ENCODE measurements at places on chromosomes 3 and 15. TPM values are rescaled to one million over a fixed set of nuclear protein-coding genes. Genes with fewer than 3 reads are reported as not detected.

FGD5 gene
- total RNA-seq, result 3.4 TPM

GRCh38 chr15:77846986-77847385 lies 214.3 kb upstream of the LINGO1 start:
- DNase-seq, result no peak

DNA sequence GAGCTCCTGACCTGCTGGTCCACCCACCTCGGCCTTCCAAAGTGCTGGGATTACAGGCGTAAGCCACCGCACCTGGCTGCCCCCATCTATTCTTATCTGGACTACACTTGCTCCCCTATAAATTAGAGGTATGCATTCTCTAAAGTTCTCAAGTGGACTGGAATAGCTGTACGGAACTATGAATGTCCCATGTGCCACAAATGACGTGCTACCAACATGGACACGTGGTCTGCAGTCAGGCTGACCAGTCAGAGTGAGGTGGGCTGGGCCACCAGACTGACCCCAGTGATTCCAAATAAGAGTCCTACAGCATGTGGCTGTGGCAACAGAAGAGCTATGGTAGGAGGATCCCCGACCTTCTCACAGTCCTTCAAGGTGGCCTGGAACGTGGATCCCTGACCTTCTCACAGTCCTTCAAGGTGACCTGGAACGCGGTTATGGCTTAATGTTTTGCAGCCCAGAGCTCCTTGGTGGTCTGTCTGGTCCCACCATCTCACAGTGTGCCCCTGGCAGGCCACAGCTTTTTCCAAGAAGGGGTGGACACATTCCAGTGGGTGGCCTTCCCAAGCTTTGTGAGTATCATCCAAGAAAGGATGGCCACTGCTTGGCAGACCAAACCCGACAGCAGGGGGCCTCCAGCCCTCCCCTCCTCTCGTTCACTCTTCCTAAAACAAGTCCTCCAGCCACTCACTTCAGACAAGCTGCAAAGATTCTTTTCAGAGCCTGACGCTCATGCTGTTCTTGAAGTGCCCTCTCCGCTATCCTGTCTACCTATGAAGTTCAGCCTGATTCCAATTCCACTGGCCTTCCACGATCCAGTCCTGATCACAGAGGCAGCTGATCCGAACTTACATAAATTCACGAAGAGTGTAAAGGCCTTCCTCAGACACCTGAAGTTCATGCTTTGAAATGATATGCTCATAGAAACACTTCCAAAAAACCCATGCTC lies 4.4 kb downstream of the ADAMTS17 start:
- no peak for DNase-seq

GOLGA8N gene
- 9.9 TPM for total RNA-seq

TGM4 gene
- 0.09 TPM for total RNA-seq

DNA sequence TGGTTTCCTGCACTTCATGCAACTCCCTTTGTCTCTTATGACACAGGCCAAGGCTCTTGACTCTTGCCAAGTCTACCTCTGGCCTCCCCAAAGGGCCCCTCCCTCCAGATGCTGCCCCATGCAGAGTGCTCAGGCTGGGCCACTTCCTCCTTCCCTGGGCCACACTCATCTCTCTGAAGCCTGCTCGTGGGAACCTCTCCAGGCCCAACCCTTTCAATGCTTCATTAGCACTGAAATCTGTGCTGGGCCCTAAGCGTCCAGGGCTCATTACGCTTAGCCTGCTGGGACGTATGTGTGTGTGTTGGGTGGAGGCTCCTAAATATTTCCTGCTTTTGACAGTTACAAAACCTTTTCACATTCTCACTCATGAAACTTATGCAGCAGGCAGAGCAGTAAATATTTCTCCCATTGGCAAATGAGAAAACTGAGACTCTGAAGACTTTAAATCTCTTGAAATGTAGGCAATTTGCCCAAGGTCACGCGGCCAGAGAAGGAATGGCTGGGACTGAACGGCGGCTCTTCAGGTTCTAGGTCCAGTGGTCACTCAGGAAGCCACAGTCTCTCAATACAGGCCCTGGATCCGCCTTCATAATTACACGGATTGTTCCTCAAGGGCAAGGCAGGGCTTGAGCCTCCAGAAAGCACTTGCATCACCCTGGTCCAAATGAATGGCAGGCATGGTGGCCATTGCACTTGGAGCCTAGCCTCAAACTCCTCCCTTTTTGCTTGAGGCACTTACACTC lies 241.7 kb upstream of the HES1 start:
- DNase-seq, result no peak

GRCh38 chr15:73854265-73854664 lies 19.1 kb upstream of the TBC1D21 start:
- no peak for DNase-seq

CYP11A1 gene
- 5.2 TPM for total RNA-seq

C15orf62 gene
- total RNA-seq, result 0.44 TPM

- no peak for DNase-seq
These were observed 6.8 kb downstream of the ONECUT1 start for GRCh38 chr15:52783191-52783829.

SUCNR1 gene
- total RNA-seq, result 0.18 TPM

GRCh38 chr3:167372138-167372537 lies 8.0 kb downstream of the ZBBX start:
- no peak for DNase-seq

- peak; percentile 33 for DNase-seq
These were observed 30.3 kb downstream of the CDC25A start for GRCh38 chr3:48157950-48158376.

DNA sequence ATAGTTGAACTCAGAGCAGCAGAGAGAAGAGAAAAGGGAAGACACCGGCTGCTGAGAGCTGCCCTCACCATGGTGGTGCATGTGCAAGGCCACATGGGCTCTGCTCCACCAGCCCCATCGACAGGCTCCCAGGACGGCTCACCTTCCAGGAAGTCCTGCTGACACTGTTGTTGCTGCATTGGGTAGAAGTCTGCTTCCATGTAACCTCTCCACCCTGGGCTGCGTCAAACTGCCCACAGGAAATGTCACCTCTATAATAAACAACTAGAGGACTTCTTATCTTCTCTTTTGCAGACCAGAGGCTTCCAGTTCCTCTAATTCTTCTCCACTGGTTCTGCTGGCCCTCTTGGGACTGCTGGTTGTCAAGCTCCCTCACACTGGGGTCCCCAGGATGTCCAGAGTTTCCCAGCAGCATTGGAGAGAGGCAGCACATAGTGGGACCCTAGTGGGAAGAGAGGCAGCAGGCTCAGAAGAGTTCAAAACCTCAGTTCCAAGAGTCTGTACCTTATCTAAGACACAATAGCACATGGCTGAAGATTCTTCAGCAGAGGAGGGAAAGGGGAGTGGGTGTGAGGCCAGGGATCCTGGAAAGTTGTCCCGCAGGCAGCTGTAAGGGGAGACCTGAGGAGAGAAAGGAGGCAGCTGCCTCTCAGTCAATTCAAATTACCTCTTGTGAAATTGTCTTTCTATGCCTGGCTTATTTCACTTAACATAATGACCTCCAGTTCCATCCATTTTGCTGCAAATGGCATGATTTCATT lies 5.8 kb upstream of the CCR3 start:
- no peak for DNase-seq

DNA sequence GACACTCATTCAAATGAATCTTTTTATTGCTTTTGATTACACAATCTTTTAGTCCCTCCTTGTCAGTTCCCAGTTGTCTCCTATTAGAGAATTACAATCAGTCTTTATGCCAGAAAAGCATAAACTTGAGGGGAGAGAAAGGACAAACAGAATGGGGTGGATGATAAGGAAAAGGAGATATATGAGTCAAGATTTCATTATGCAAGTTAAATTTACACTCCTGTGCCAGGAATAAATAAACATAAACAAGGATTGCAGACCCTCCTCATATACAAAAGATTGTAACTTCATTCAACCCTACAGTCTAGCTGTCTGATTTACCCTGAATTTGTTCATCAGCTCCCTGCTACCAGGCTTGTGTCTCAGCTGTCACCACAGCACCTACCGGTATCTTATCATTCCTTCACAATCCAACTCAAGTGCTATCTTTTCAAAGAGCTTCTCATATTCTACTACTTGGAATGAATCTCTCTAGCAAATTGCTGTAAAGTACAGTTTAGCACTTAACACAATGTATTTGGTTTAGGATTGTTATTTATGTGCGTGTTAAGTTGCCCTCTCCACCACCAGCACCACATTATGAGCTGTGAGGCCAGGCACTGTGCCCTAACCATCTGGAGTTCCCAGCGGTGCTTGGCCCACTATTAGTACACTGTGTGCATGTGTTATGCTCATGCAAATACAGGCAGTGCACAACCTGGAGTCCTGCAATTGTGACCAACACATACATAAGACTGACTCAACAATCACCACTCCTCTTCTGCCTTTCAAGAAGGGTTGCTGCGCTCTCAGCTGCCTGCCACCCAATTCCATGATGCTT lies 504.1 kb downstream of the TBL1XR1 start:
- DNase-seq, result no peak

DNA sequence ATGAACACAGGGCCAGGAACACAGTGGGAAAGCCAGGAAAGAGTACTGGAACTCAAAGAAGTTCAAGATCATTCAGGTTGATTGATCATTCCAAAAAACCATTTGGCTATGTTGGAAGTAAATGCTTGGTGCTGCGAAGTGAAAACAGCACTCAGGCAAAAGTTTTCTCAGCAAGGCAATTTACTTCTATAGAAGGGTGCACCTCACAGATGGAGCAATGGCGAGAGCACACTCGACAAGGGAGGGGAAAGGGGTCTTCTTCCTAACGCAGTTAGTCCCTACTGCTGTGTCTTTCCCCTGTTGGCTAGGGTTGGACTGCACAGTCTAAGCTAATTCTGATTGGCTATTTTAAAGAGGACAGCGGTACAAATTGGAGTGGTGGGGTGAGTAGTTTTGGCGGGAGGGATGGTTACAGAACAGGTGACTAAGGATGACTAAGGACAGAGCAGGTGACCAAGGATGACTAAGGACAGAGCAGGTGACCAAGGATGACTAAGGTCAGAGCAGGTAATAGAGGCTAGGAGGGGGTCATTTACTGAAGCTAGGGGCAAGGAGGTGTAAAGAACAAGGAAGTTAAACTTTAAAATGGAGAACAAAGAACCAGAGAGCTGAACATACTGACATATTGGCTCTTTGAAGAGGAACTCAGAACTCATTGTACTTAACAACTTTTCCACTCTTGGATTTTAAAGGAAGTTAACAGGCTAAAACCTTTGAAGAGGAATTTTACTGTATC lies 43.3 kb downstream of the HOMER2 start:
- no peak for DNase-seq

DNA sequence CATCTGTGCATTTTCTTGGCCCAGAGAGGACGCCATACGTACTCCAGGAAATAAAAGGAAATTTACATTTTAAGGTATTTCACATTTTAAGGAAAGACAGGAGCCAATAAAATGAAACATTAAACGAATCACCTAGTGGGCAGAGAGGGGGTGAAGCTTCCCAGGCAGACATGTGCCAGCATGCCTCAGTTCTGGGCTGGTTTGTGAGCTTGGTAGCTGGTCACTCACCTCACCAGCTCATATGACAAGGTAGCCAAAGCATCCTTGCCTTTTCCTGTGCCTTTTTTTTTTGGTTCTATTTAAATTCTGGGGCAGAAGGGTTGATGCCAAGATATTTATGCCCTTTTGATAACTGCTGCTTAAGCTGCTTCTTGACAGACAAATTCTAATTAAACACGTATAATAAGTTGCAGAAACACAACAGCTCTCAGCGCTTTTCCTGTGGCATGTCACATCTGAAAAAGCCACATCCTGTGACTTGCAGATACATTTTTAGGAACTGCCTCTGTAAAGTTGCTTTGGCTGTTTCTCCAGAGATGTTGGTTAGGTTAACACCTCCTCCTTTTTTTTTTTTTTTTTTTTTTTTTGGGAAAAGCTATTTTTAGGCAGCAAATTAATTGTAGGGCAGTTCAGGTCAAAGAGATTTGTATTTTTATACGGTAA lies 218.6 kb downstream of the PDCD6IP start:
- no peak for DNase-seq

GRCh38 chr3:105883798-105884377 lies 15.1 kb upstream of the CBLB start:
- DNase-seq, result no peak

GRCh38 chr3:184230081-184230602 lies 757 bp downstream of the VWA5B2 start:
- DNase-seq, result no peak

- DNase-seq, result no peak
These were observed 6.3 kb downstream of the TM4SF18 start for GRCh38 chr3:149327156-149327555.

- no peak for DNase-seq
These were observed 157.7 kb upstream of the TGFBR2 start for GRCh38 chr3:30448450-30449289.

DNA sequence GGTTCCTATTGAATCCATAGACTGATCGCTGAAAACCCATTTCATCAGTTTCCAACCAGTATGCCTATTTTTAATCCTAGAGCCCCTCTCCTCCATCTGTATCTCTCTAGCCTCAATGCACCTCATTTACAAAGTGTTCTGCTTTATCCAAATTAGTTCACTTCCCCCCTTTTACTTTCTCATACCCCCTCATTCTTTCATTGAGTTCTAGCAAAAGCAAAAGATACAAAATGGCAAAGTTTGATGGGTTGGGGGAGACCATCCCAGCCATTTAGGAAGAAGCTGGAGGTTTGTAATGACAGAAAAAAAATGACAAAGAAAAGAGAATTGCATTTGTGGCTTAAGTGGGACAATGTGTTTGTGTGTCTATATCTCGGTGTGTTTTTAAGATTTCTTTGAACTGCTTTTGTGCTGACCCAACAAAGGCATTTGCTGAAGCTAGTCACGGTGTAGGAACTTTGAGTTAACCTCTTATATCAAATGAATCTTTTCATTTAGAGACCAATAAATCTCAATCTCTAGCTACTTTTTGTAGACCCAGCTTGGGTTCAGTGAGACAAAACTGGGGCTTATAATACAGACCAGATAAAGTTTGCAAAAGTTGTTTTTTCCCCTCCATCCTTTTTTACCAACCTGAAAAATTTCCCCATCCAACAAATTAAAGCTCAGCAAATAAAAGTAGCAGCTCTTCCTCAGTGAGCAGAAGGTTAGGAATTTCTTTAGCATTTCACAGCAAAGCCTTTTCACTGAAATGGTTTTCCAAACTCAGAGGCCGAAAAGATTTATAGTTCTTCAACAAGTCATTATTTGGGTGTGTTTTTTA lies 18.7 kb downstream of the NR2F2 start:
- no peak for DNase-seq

IMP3 gene
- total RNA-seq, result 39.0 TPM

- DNase-seq, result no peak
These were observed 63.9 kb downstream of the DAPK2 start for GRCh38 chr15:63982381-63982854.

- DNase-seq, result no peak
These were observed 69.9 kb downstream of the LDHAL6B start for GRCh38 chr15:59276225-59277178.

DUOX1 gene
- 7.2 TPM for total RNA-seq

- no peak for DNase-seq
These were observed 915 bp upstream of the APH1B start for GRCh38 chr15:63276342-63277037.

DNA sequence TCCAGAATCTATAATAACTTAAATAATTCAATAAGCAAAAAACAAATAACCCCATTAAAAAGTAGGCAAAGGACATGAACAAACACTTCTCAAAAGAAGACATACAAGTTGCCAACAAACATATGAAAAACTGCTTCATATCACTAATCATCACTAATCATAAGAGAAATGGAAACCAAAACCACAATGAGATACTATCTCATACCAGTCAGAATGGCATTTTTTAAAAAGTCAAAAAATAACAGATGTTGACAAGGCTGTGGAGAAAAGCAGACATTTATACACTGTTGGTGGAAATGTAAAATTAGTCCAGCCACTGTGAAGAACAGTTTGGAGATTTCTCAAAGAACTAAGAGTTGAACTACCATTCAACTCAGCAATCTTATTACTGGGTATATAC lies 19.5 kb upstream of the ZMAT3 start:
- no peak for DNase-seq

All from mesothelial cell of epicardium (in vitro differentiated cells).